ENCODE measurements at places on chromosomes 12 and 14.

GRCh38 chr14:59631237-59631636 lies 54.6 kb upstream of the CCDC175 start:
- no peak overlapping the region for H3K4me3 ChIP-seq
- H3K36me3 ChIP-seq: no peaks in the 10 kb centered on the region
- DNase-seq: no peak
- H3K4me1 ChIP-seq: no peaks in the 10 kb centered on the region

- H3K36me3 ChIP-seq: no peaks in the 10 kb centered on the region
- H3K4me3 ChIP-seq: no peak overlapping the region
- H3K4me1 ChIP-seq: no peaks in the 10 kb centered on the region
- H3K27me3 ChIP-seq: no peaks in the 10 kb centered on the region
- H3K27ac ChIP-seq: no peak overlapping the region
- DNase-seq: no peak
Observed at GRCh38 chr14:80202888-80203562, 8.3 kb downstream of the DIO2 start.

GRCh38 chr12:132445884-132446632 lies 43.9 kb upstream of the FBRSL1 start:
- H3K4me1 ChIP-seq: no peaks in the 10 kb centered on the region

- H3K27me3 ChIP-seq: no peaks in the 10 kb centered on the region
- H3K36me3 ChIP-seq: no peaks in the 10 kb centered on the region
- H3K4me1 ChIP-seq: no peaks in the 10 kb centered on the region
Observed at GRCh38 chr14:71460091-71460490, 472.1 kb upstream of the RGS6 start.

DNA sequence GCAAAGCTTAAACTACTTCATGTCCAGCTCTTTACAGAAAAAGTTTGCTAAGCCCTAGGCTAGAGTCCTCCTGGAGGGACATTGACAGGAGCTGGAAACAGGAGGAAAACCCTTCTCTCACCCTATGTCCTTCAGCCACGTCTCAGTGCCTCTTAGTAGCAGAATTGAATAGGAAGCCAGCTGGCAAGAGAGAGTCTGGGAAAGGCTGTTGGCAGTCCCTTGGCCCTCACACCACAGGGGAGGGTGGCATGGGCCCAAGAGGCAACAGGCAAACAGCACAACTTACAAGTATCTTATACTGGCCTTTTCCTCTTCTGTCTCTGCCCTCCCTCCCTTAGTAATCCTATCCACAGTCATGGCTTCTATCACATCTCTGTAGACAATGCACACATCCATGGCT lies 27.7 kb upstream of the DHRS2 start:
- H3K4me1 ChIP-seq: no peaks in the 10 kb centered on the region
- H3K27ac ChIP-seq: no peak overlapping the region
- no peak for DNase-seq
- H3K4me3 ChIP-seq: no peak overlapping the region
- no peaks in the 10 kb centered on the region for H3K27me3 ChIP-seq

DNA sequence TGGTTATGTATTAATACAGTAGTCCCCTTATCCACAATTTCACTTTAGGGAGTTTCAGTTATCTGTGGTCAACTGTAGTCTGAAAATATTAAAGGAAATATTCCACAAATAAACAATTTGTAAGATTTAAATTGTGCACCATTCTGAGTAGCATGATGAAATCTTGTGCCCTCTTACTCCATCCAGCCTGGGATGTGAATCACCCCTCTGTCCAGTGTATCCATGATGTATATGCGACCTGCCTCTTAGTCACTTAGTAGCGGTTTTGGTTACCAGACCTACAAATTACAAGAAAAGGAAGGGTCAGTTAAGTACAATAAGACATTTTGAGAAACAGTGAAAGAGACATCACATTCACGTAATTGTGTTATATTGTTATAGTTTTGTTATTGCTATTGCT lies 39.9 kb upstream of the MDGA2 start:
- no peak for DNase-seq
- no peak overlapping the region for H3K27ac ChIP-seq
- no peaks in the 10 kb centered on the region for H3K27me3 ChIP-seq
- H3K4me1 ChIP-seq: no peaks in the 10 kb centered on the region

GRCh38 chr12:105142259-105142658 lies 34.7 kb downstream of the WASHC4 start:
- DNase-seq: no peak
- H3K36me3 ChIP-seq: no peaks in the 10 kb centered on the region
- no peak overlapping the region for H3K4me3 ChIP-seq
- no peak overlapping the region for H3K27ac ChIP-seq
- no peaks in the 10 kb centered on the region for H3K4me1 ChIP-seq
- no peaks in the 10 kb centered on the region for H3K27me3 ChIP-seq

DNA sequence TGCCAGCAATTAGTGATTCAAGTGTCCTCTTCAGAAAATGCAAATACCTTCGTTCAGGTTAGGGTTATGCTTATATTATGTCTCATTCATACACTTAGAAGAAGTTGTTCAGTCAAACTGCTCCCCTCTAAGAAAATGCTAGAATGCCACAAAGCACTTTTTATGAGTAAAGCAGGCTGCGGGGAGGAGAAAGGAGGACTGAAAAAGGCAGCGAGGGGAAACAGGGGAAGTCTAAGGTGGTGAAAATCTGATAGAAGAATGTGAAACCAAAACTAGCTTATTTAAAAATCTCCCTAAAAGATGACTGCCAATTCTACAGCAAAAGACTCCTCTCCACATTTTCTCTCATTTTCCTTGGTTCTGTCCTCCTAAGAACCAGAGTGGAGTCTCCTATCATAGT lies 70.1 kb downstream of the PRKD1 start:
- H3K4me3 ChIP-seq: no peak overlapping the region
- H3K4me1 ChIP-seq: no peaks in the 10 kb centered on the region
- no peaks in the 10 kb centered on the region for H3K36me3 ChIP-seq
- H3K27me3 ChIP-seq: no peaks in the 10 kb centered on the region
- H3K27ac ChIP-seq: no peak overlapping the region

DNA sequence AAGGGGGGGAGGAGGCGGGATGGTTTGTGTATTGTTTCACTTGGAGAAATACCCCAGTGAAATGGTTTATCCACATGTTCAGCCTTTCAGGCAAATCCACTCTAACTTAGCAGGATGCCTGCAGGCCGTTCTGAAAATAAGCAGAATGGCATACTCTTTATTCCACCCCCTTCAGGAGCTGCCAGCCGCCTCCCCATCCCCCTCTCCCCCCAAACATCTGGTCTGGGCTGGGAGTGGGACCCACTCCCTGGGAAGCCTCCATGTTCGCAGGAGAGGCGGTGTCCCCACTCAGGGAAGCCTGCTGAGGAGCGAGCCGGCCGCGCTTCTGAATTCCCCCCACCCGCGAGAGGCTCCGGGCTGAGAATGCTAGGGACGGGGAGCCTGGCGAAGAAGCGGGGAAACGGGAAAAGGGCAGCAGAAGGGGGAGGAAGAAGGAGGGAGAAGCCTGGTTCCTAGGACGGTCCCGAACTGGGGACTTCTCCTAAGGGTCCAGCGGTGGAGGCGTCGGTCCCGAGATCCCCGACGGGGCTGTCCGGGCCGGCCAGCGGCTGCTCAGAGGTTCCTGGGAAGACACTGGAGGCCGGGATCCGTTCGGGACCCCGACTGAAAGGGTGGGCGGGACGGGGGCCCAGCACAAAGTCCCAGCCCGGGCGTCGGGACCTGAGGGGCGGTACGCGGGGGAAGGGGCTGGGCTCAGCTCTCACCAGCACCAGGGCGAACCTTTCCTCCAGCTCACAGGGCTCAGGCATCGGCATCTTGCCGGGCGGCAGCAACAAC lies 666 bp downstream of the FMNL3 start:
- H3K4me3 ChIP-seq: peak overlapping the region; percentile 84
- no peak for DNase-seq
- no peaks in the 10 kb centered on the region for H3K4me1 ChIP-seq

DNA sequence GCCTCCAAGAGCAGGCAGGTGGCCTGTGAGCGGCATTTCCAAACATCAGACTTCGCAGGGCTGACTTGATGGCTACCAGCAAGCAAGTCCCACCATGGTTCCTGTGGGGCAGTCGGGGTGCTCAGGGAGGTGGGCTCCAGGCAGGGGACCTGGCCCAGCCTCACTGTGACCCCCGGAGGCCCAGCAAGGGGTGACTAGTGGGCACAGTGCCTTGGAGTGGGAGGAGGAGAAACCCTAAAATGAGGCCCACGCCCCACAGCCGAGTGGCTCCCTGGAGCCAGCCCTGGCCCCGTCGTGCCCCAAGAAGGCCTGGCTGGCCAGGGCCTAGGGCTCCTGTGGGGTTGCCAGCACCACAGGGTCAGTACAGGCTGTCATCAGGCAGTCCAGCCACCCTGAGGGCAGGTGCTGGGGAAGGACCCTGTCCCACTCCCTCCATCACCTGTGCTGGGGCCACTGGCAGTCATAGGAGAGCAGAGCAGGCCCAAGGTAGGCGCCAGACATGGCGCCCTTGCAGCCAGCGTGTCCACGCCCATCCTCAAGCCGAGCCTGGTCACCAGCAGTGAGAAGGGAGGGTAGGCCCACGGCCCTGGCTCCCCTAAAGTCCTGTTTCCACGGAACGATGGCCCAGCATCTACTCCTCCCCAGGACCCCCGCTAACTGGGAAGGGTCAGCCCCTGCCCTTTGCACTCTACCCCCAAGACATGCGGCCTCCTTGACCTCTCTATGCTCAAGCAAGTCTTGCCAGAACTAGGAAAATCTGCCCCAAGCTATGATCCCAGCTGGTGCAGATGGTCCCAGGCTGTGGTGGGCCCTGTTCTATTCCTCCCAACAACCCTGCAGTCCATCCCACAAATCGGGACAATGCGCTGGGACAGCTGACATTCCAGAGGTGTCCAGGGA lies 144.2 kb upstream of the C14orf180 start:
- H3K4me1 ChIP-seq: no peaks in the 10 kb centered on the region
- DNase-seq: no peak
- no peak overlapping the region for H3K27ac ChIP-seq
- no peak overlapping the region for H3K4me3 ChIP-seq
- H3K27me3 ChIP-seq: peaks cover 4% of the 10 kb centered on the region

DNA sequence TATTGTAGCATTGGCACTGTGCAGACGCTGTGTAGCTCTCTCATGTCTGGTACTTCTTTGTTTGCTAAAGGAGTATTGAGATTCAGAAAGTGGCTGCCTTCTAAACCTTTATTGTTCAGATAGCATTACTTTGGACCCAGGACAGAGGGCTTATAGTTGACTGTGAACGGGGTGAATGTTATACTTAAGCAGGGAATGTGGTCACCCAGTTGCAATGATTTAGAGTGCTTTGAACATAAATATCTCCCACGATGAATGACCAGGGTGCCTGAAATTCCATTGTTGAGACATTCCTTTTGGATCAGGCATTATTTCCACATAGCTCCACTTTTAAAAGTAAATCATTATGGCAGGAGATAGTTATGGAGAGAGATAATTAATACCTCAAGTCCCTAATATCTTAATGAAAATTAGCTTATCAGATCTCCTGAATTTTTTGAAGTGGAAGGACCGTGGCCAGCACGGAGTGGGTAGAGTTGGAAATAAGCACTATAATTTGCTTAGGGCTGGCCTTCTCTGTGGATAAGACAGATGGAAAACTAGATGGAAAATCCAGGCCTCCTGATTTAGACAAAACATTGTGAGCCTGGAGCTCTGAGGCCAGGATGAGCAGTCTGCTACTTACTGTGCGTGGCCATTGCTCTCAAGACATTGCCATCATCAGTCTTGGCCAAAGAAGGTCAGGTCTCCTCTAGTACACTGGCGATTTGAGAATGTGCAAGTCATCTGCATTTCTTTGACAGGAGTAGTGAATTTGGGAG lies 114.5 kb downstream of the ETV6 start:
- H3K27me3 ChIP-seq: no peaks in the 10 kb centered on the region
- no peak overlapping the region for H3K4me3 ChIP-seq
- H3K27ac ChIP-seq: peak overlapping the region; percentile 78
- DNase-seq: no peak
- H3K4me1 ChIP-seq: no peaks in the 10 kb centered on the region
- H3K36me3 ChIP-seq: no peaks in the 10 kb centered on the region

- no peaks in the 10 kb centered on the region for H3K27me3 ChIP-seq
- no peaks in the 10 kb centered on the region for H3K4me1 ChIP-seq
- no peak overlapping the region for H3K27ac ChIP-seq
- no peaks in the 10 kb centered on the region for H3K36me3 ChIP-seq
Observed at GRCh38 chr14:105142651-105143450, 25.7 kb downstream of the JAG2 start.

GRCh38 chr14:58465421-58465820 lies 37.9 kb downstream of the KIAA0586 start:
- no peaks in the 10 kb centered on the region for H3K4me1 ChIP-seq
- H3K27me3 ChIP-seq: no peaks in the 10 kb centered on the region
- DNase-seq: no peak
- H3K36me3 ChIP-seq: no peaks in the 10 kb centered on the region
- H3K27ac ChIP-seq: no peak overlapping the region

DNA sequence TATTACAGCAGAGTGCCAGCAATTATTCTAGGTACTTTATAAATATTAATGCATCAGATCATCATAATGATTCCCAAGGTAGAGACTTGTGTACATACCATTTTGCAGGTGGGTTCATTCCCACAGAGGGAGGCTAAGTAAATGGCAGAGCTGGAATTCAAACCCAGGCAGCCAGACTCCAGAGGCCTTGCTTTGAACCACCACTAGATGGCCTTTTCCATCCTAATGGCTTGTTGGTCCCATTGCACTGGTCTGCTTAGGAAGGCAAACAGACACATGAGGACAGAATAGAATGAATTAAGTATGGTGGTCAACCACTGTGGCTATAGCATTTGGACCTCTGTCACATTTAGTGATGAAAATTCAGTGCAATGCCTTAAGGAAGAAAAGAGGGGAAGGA lies 158.7 kb downstream of the METTL25 start:
- no peaks in the 10 kb centered on the region for H3K4me1 ChIP-seq
- no peak overlapping the region for H3K27ac ChIP-seq
- no peak for DNase-seq

DNA sequence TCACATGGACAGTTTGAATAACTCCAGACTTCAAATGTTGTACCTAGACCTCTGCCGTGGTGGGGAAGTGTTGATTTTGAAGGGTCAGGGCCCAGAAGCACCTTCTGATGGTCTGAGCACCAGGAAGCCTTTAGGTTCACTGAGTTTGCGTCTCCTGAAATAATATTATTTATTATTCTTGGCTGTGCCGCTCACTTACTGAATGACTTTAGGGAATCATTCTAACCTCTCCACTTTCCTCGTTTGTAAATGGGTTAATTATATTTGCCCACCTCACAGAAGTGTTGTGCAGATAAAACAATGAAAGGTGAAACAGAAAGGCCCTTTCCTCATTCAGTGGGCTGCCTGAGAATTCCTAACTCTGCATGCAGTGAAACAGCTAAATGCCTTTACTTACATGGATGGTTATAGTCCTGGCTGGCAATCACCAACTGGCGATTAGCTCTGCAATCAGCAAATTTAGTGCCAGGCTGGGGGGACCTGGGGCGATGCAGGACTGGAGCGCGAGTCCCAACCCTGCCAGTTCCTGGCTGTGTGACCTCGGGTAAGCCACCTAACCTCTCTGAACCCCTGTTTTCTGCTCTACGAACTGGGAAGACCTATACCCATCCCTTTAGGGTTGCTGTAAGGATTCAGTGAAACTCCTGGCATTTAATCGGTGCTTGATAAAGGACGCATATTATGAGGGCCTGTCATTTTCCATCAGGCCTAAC lies 57.5 kb downstream of the MAP1LC3B2 start:
- H3K36me3 ChIP-seq: no peaks in the 10 kb centered on the region
- no peak overlapping the region for H3K4me3 ChIP-seq
- H3K27me3 ChIP-seq: no peaks in the 10 kb centered on the region

GRCh38 chr14:43855556-43855955 lies 651.5 kb downstream of the FSCB start:
- H3K27me3 ChIP-seq: no peaks in the 10 kb centered on the region
- no peaks in the 10 kb centered on the region for H3K36me3 ChIP-seq
- H3K27ac ChIP-seq: no peak overlapping the region
- no peak for DNase-seq
- H3K4me1 ChIP-seq: no peaks in the 10 kb centered on the region
